Melanocyte of skin (primary cell): ENCODE measurements at places on chromosomes 6 and 20. TPM values are rescaled to one million over a fixed set of nuclear protein-coding genes. Genes with fewer than 3 reads are reported as not detected.

IRAK1BP1 gene
- total RNA-seq, result 4.3 and 4.9 TPM in 2 replicates

MOG gene
- not detected in 2 replicates for total RNA-seq

TGM3 gene
- total RNA-seq, result not detected in 2 replicates

WFDC10B gene
- not detected in 2 replicates for total RNA-seq

NDUFAF5 gene
- total RNA-seq, result 12.4 and 32.0 TPM in 2 replicates

ARID1B gene
- total RNA-seq, result 52.7 and 84.7 TPM in 2 replicates

TNFRSF6B gene
- total RNA-seq, result 0.67 TPM in 1 of 2 replicates, not detected in the other

CABLES2 gene
- 1.2 and 2.7 TPM in 2 replicates for total RNA-seq

WFDC5 gene
- not detected in 2 replicates for total RNA-seq

STX11 gene
- total RNA-seq, result 9.1 and 13.0 TPM in 2 replicates

C6orf52 gene
- 1.5 TPM in 1 of 2 replicates, not detected in the other for total RNA-seq

ECT2L gene
- total RNA-seq, result not detected in 2 replicates

FAM184A gene
- 0.73 and 1.4 TPM in 2 replicates for total RNA-seq

SYCP2 gene
- total RNA-seq, result 0.34 and 2.9 TPM in 2 replicates

DXO gene
- 13.7 and 16.0 TPM in 2 replicates for total RNA-seq

TSHZ2 gene
- not detected in 2 replicates for total RNA-seq

SYS1 gene
- total RNA-seq, result 16.2 and 18.9 TPM in 2 replicates

HDGFL1 gene
- not detected in 2 replicates for total RNA-seq

LPA gene
- not detected in 2 replicates for total RNA-seq

MAP1LC3A gene
- total RNA-seq, result 5.6 and 6.0 TPM in 2 replicates

LTB gene
- total RNA-seq, result not detected in 2 replicates

SLC17A9 gene
- 1.7 and 4.0 TPM in 2 replicates for total RNA-seq

KCNK16 gene
- not detected in 2 replicates for total RNA-seq

ETV7 gene
- total RNA-seq, result 5.1 and 8.7 TPM in 2 replicates

IL17A gene
- not detected in 2 replicates for total RNA-seq

ISM1 gene
- total RNA-seq, result 3.3 and 3.4 TPM in 2 replicates

SRSF12 gene
- total RNA-seq, result 1.4 and 1.7 TPM in 2 replicates

HAO1 gene
- not detected in 2 replicates for total RNA-seq

DEF6 gene
- total RNA-seq, result under 0.01 and 0.15 TPM in 2 replicates

GPLD1 gene
- total RNA-seq, result 0.31 TPM in 1 of 2 replicates, not detected in the other

INSM1 gene
- not detected in 2 replicates for total RNA-seq

AVP gene
- not detected in 2 replicates for total RNA-seq

RPL10A gene
- 520 and 1,549 TPM in 2 replicates for total RNA-seq

CST4 gene
- not detected in 2 replicates for total RNA-seq

EPHA7 gene
- total RNA-seq, result not detected in 2 replicates

ANGPT4 gene
- total RNA-seq, result not detected in 2 replicates

IL20RA gene
- total RNA-seq, result not detected in 2 replicates

HLA-DOB gene
- 0.34 TPM in 1 of 2 replicates, not detected in the other for total RNA-seq

PEX7 gene
- total RNA-seq, result 6.2 and 8.7 TPM in 2 replicates

CCR6 gene
- total RNA-seq, result not detected in 2 replicates
